ENCODE measurements at places on chromosomes 7 and 10. TPM values are rescaled to one million over a fixed set of nuclear protein-coding genes. Genes with fewer than 3 reads are reported as not detected.

The SEMA3C gene
- 90.6 TPM for total RNA-seq

The UBE3C gene
- total RNA-seq: 69.5 TPM

The ZNF425 gene
- 2.9 TPM for total RNA-seq

The ZP3 gene
- 2.7 TPM for total RNA-seq

The GLI3 gene
- 24.6 TPM for total RNA-seq

The TRIM74 gene
- total RNA-seq: not detected

The ACSL5 gene
- 8.3 TPM for total RNA-seq

The ZNF32 gene
- total RNA-seq: 51.1 TPM

The SPDYE8 gene
- not detected for total RNA-seq

All from vagina (tissue), 2 donors.